ENCODE measurements at places on chromosomes 2 and 18.
A peak's percentile ranks its signal among the peaks of the same experiment; 100 is the strongest.

GRCh38 chr2:163565192-163565591 is 170.6 kb downstream of the FIGN start:
- DNase-seq = no peak

- no peak for DNase-seq
Measured at GRCh38 chr18:24659827-24660720, 199.6 kb downstream of the HRH4 start.

GRCh38 chr2:95342556-95343320 is 45.6 kb downstream of the KCNIP3 start:
- DNase-seq = no peak

DNA sequence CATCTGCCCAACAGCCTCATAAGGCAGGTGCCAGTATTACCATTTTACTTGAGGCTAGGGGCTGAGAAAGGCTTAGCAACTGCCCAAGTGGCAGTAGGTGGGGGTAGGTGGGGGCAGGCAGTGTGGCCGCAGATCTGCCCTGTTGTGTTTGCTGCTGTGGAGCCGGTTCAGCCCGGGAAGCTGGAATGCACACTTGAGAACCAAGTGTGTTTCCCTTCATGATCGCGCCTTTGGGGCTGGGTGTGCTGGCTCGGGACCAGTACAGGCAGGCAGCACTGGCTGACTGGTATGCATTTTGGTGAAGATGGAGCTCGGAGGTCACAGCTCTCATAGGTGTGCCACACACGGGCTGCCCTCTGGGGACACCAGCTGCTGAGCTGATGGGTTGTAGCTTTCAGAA is 85.1 kb downstream of the CABLES1 start:
- DNase-seq = no peak

GRCh38 chr2:14011190-14011589 is 621.3 kb upstream of the LRATD1 start:
- no peak for DNase-seq

- DNase-seq = no peak
Measured at GRCh38 chr2:128448331-128449225, 129.9 kb upstream of the HS6ST1 start.

GRCh38 chr2:174023591-174024523 is 58.7 kb upstream of the SP3 start:
- no peak for DNase-seq

DNA sequence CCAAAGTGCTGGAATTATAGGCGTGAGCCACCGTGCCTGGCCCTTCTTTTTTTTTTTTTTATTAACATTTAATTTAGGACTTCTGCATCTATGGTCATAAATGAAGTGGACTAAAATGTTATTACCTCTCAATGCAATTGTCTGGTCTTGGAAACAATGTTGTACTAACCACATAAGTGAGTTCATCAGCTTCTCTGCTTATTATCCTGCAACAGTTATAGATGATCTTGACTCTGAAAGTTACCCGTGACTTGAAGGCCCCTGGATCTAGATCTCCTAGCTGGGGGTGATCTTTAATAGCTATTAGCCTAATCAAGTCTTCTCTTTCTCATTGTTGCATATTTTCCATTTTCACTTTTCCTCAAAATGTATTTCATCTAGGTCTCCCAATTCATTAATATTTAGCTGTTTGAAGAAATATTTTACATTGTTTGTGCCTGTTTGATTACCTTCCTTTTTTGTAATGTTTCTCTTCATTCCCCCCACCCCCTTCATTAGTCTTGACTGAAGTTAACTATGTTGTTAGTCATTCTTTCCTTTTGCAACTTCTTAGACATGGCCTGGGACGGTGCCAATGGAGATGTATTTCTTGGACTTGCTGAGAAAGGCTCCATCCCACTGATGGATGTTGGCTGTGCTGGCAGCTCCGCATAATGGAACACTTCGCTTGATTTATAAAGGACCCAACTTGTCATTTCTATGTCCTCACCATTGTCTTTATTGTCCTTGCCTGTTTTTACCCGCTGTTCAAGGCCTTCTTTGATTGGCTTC is 141.6 kb upstream of the RIOK3 start:
- DNase-seq = no peak

GRCh38 chr2:19818039-19818438 is 83.7 kb downstream of the TTC32 start:
- DNase-seq = no peak

DNA sequence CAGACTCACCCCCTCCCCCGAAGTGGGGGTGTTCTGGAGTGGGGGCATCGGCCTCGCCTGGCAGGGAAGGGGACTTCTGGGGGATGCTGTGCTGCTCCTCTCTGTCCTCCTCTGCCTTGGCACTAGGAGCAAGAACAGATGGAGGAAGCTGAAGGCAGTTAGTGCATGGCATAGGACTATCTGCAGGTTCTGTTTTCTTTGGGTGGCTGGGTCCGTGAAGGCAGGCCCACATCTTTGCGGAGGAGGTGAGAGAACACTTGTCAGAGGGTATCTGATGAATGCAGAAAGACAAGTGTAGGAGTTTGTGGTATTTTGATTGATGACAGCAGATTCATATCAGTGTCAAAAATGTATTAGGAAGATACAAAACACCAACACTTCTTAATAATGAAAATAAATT is 411.4 kb downstream of the TSN start:
- no peak for DNase-seq

DNA sequence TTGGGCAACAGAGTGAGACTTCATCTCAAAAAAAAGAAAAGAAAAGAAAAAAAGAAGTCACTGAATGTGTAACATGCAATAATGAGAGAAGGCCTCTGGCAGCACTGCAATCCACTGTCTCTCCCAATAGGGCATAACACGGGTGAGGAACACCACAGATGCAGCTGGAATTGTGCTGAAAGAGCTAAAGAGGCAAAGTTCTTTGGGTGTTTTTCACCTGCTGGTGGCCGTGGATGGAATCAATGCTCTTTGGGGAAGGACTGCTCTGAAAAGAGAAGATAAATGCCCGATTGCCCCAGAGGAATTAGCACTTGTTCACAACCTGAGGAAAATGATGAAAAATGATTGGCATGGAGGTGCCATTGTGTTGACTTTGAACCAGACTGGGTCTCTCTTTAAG is 31.0 kb upstream of the CYBRD1 start:
- DNase-seq = no peak

- DNase-seq = no peak
Measured at GRCh38 chr2:188852772-188853171, 121.4 kb upstream of the COL3A1 start.

GRCh38 chr2:3598197-3598910 is 3.4 kb downstream of the COLEC11 start:
- DNase-seq = no peak

GRCh38 chr2:10316336-10316735 is 13.6 kb downstream of the HPCAL1 start:
- DNase-seq = no peak

DNA sequence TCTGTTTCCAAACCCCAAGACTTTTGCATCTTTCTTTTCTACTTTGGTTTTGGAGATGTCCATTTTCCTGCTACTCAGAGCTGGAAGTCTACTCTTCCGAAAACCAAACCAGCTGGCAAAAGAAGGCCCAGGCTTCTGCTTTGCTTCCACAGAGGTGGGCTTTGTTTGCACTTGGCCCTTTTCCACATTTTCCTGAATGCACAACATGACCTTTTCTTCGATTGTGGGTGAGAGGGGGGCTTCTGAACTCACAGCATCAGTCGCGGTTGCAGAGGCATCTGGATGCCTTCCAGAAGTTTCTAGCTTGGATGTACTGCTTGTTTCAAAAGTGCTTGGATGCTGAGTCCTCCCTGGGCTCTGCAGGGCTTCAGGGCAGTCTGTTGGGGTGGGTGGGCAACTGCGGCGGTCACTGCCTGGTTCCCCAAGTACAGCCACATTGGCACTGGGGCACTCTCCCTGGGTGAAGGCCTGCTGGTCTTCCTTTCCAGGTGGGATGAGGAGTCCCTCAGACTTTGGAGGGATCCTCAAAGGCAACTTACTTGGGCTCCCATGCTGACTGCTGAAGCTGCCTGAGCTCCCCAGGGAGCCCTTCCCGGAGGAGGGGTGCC is 112.3 kb upstream of the LYPD1 start:
- DNase-seq = no peak

GRCh38 chr2:3208179-3208578 is 169.4 kb downstream of the EIPR1 start:
- DNase-seq = no peak

GRCh38 chr2:85181134-85181631 is 48.0 kb downstream of the TCF7L1 start:
- DNase-seq = peak; percentile 53

- no peak for DNase-seq
Measured at GRCh38 chr2:120075545-120075944, 62.7 kb downstream of the EPB41L5 start.

GRCh38 chr18:45611943-45612342 is 3.3 kb upstream of the SLC14A2 start:
- no peak for DNase-seq

DNA sequence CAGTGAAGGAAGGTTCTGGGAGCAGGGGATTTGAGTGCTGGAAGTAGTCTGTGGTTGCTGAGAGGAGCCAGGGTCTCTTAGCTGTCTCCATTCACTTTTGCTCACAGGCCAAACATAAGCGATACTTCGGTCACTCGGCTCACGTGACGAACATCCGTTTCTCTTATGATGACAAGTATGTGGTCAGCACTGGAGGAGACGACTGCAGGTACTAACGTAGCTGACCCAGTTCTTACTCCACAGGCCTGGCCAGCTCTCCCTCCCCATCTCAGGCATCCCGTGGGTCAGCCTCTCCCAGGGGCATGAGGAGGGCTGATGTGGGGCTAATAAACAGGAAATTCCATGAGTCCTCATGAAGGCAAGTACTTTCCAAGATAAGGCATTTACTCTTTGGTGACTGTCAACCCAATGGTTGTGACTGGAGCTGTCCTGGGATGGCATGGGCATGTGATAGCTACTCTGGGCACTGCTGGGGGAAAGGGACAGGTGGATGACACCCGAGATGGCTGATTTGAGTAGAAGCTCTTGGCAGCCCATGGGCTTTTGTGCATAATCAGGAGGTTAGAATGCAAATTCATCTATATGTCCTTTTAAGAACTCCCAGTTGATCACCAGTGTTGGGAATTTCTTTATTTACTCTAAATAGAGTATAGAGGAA is 81.6 kb downstream of the RTN4 start:
- no peak for DNase-seq

DNA sequence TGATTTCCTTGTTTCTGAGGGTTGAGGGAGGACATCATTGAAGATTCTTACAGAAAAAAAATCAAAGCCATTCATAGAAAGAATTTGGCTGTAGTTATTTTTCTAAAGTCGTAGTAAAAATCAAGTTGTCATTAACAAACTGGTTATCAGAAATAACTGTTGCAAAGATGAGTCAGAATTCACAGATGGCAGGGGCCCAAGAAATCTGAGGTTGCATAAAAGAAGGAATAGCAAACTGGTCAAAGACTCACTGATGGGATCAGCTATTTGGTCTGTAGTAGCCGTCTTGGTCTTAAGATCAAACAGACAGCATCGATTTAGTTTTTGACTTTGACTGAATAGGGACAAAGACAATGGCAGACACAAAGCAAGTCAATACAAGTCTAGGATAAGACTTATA is 334.3 kb downstream of the FIGN start:
- no peak for DNase-seq

DNA sequence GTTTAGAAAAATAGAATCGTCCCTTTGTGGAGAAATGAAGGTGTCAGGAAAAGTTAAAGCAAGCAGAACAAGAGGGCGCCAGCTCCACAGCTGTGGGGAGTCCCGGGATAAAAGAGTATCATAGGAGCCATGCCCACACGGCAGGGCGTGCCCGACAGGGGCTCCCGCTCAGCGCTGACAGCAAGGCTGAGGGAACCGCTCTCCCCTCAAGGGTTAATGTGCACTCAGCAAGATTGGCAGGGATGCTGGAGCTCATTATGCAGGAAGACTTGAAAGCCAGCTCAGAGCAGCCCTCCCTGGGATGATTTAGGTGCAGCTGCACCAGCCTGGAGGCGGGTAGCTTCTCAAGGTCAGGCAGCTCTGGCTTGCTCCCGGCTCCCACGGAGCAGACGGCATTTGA is 500.2 kb downstream of the EIPR1 start:
- no peak for DNase-seq

GRCh38 chr2:160075171-160075570 is 12.8 kb upstream of the PLA2R1 start:
- no peak for DNase-seq

DNA sequence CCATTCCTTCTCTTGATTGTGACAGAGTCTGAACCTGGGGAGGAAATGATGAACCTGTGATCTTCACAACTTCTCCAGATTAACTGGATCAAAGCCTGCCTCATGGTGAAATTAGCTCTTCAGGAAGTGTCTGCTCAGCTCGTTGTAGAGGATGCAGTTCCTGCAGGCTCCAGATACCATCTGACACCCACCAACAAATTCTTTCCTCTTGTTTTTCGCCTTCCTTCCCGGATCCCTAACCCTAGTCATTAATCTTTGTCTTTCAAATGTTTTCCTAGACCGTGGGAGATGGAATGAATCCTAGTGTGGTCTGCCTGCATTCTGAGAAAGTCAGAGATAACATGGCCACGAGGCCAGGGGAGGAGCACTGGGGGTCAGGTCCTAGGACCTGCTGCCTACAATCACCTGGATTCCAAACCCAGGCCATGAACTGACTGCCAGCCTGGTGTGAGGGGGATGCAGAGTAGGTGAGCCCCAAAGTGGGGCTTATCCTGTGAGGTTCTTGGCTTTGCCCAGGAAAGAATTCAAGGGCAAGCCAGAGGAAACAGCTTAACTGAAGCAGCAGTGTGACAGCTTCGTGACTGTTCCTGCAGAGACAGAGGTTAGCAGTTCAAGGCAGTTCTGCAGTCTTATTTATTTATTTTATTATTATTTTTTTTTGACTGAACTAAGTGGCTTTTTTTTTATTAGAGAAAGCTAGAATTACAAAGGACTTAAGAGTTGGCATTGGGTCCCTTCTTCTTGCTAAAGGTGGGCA is 67.8 kb downstream of the DIPK1C start:
- no peak for DNase-seq

DNA sequence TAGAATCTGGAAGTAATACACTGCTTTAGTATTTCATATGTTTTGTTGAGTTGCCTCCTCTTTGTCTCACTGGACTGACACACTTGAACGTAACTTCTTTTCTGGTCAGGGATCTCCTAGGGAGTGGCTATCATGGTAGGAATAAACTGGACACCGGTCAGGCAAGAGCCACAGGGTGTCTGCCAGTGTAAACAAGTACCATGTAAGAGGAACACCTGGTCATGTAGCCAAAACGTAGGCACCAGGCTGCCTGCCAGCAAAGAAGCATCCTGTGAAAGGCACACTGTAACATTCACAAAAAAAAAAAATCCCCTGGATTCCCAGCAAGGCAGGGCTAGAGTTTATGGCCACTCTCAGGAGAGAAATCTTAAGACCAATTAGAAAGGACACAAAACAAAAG is 372.8 kb upstream of the RND3 start:
- no peak for DNase-seq

GRCh38 chr18:58169472-58169871 is 125.4 kb downstream of the NEDD4L start:
- DNase-seq = no peak
